ENCODE measurements at places on chromosomes 1 and 21.

DNA sequence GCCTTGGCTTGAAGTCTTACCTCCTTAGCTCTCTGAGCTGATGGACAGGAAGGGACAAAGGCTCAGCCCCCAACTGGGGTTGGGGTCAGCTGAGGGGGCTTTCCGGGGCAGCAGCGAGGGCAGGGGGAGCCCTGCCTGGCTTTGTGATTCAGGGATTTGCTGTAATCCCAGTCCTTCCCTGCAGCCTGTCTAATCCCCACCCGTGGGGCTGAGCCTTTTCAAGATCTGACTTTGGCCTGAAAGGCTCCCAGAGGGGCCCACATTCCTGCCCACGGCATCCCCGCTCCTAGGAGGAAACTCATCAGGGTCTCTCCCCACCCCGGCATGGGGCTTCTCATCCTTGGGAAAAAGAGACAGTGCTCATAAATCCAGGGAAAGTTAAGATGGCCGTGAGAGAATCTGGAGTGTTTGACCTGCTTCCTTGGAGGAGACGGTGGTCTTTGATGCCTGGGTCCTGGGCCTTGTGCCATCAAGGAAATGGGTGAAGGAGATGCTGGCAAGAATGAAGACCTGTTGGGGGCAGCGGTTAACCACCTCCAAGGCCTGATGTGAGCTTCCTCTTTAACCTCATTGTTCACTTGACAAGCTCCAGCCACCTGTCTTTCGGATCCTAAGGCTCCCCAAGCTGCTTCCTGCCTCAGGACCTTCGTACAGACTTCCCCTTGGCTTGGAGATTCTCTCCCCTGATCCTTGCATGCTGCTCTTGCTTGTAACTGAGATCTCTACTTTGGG lies 83.1 kb upstream of the WNT4 start:
- no peaks in the 10 kb centered on the region for H3K27me3 ChIP-seq
- DNase-seq = peak; percentile 48
- peaks cover 5% of the 10 kb centered on the region for H3K4me1 ChIP-seq
- no peak overlapping the region for H3K4me3 ChIP-seq
- no peak overlapping the region for H3K27ac ChIP-seq
- no peaks in the 10 kb centered on the region for H3K36me3 ChIP-seq

DNA sequence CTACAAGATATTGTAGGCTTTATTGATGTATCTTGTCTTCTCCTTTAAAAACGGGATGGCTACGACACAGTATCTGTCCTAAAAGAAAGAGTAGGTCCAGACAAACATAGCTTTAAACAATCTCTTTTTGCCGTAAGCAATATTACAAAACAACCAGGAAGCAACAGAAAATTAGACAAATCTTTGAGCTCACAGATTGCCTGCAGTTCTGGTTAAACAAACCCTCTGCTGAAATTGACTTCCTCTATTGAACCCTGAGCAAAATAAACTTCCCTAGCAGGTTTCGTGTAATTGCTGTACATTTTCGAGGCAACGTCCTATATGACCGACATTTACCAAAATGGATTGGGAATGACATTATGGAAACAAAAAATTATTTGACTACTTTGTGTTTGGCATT lies 50.6 kb downstream of the CHML start:
- H3K27me3 ChIP-seq = no peaks in the 10 kb centered on the region
- H3K4me1 ChIP-seq = no peaks in the 10 kb centered on the region
- H3K36me3 ChIP-seq = peaks cover 10% of the 10 kb centered on the region
- no peak overlapping the region for H3K4me3 ChIP-seq
- no peak for DNase-seq

DNA sequence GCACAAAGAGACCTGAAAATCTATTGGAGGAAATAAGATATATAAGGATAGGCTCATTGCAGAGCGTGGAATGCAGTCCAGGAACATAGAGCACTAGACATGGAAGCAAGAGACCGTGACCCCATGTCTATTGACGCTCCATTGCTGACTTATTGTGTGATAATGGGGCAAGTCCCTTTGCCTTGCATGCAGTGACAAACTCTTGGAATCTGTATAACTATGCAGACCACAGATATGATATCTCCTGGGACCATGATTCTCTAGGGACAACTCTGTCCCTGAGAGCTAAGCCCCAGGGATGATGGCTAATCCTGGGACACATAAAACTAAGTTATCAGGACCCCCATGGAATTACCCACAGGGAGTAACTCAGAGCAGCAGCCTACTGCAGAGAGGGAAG lies 73.1 kb upstream of the PRDX6 start:
- H3K27ac ChIP-seq = no peak overlapping the region
- H3K36me3 ChIP-seq = no peaks in the 10 kb centered on the region
- no peaks in the 10 kb centered on the region for H3K4me1 ChIP-seq
- DNase-seq = no peak
- H3K27me3 ChIP-seq = no peaks in the 10 kb centered on the region

GRCh38 chr1:16628361-16629111 lies 15.2 kb upstream of the NBPF1 start:
- H3K4me3 ChIP-seq = peak overlapping the region; percentile 5
- H3K27ac ChIP-seq = no peak overlapping the region

GRCh38 chr1:9691108-9691445 lies 39.5 kb downstream of the PIK3CD start:
- no peaks in the 10 kb centered on the region for H3K36me3 ChIP-seq
- H3K27ac ChIP-seq = no peak overlapping the region
- DNase-seq = no peak
- H3K4me1 ChIP-seq = peaks cover 10% of the 10 kb centered on the region

GRCh38 chr1:207081088-207081487 lies 7.6 kb upstream of the C4BPB start:
- H3K27me3 ChIP-seq = no peaks in the 10 kb centered on the region
- DNase-seq = no peak
- H3K27ac ChIP-seq = no peak overlapping the region

GRCh38 chr21:43937891-43938309 lies 72.9 kb downstream of the AGPAT3 start:
- H3K4me1 ChIP-seq = peaks cover 4% of the 10 kb centered on the region
- H3K36me3 ChIP-seq = no peaks in the 10 kb centered on the region
- no peak for DNase-seq
- no peaks in the 10 kb centered on the region for H3K27me3 ChIP-seq
- no peak overlapping the region for H3K27ac ChIP-seq
- no peak overlapping the region for H3K4me3 ChIP-seq

GRCh38 chr1:90782046-90782445 lies 64.9 kb upstream of the BARHL2 start:
- no peak for DNase-seq
- no peaks in the 10 kb centered on the region for H3K4me1 ChIP-seq
- no peak overlapping the region for H3K27ac ChIP-seq
- no peaks in the 10 kb centered on the region for H3K36me3 ChIP-seq

- no peak for DNase-seq
- H3K27me3 ChIP-seq = peaks cover 46% of the 10 kb centered on the region
- peaks cover 19% of the 10 kb centered on the region for H3K4me1 ChIP-seq
- no peak overlapping the region for H3K4me3 ChIP-seq
Observed at GRCh38 chr1:34749992-34750391, 4.9 kb upstream of the GJB5 start.

DNA sequence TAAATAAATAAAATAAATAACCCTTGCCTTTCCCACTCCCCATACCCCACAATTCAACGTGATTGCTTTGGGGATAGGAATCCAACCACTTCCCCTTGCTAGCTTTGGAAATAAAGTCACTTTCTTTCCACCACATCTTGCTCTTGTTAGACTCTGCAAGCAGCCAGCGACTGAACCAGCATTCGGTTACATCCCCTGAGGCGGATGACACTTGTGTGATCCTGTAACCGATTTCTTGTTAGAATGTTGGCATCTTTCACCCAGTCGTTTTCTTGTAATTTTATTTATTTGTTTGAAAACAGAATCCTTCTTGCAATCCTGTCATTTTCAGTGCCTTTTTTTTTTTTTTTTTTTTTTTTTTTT lies 1.6 kb upstream of the IFNGR2 start:
- H3K4me1 ChIP-seq = peaks cover 5% of the 10 kb centered on the region
- no peak overlapping the region for H3K4me3 ChIP-seq
- H3K36me3 ChIP-seq = peaks cover 6% of the 10 kb centered on the region
- H3K27ac ChIP-seq = no peak overlapping the region
- H3K27me3 ChIP-seq = no peaks in the 10 kb centered on the region

DNA sequence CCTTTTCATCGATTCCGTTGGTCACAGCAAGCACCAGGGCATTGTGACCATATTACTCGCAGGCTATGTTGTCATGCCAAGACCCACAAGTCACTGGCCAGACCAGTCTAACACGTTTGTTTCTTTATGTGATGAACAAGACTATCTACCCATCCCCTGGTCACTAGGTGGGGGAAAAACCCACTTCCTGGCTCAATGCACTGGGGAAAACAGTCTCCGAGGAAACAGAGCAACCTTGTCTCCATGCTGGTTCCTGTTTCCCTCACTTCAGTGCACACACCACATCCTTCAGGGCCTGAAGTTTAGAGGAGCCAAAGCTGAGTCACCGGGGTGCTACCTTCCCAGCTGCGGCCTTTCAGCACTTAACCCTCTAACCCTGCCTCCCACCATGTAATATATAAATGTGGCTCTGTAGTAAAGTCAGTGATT lies 20.9 kb downstream of the ERICH3 start:
- DNase-seq = no peak
- no peaks in the 10 kb centered on the region for H3K27me3 ChIP-seq
- H3K27ac ChIP-seq = no peak overlapping the region
- H3K36me3 ChIP-seq = no peaks in the 10 kb centered on the region

- no peaks in the 10 kb centered on the region for H3K27me3 ChIP-seq
- H3K36me3 ChIP-seq = no peaks in the 10 kb centered on the region
- no peak overlapping the region for H3K27ac ChIP-seq
- DNase-seq = no peak
- H3K4me1 ChIP-seq = no peaks in the 10 kb centered on the region
- H3K4me3 ChIP-seq = no peak overlapping the region
Observed at GRCh38 chr1:39648496-39648895, 9.1 kb upstream of the HEYL start.

DNA sequence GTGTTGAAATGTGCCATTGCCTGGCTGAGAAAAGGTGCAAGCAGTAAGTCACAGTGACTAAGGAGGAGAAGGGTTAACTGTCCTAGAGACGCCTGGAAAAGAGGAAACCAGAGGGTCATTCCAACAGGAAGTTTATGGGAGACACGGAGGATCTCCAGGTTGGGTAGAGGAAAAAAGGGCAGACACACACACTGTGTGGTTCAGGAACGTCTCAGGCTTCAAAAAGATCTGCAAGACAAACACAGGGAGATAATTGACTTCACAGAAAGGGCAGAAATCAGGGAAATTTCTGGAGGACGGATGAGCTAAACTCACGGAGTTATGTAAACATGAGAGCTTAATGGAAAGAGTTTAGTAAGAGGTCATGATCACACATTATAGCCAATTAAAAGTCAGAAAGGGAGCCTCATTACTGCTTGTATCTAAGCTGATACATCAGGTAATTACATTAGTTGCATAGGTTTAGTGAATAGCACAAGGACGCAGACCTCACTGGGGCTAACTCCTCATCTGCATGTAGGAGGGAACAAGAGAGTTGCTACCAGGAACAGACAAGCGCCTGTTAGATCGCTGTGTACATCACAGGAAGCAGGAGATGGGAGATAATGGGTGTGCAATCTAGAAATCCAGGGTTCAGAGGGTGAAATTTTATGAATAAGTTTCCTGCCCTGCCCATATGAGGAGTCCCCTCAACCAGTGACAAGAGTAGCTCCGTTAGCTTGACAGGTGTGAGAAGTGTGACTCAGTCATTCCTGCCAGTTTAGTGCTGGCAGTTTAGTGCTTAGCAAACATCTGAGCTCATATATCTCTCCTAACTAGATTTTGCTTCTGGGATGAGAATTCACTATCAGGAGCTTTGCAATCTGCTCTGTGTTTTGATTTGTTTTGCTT lies 96.6 kb upstream of the TNR start:
- H3K27me3 ChIP-seq = no peaks in the 10 kb centered on the region
- peaks cover 4% of the 10 kb centered on the region for H3K4me1 ChIP-seq
- no peak overlapping the region for H3K4me3 ChIP-seq

- H3K36me3 ChIP-seq = peaks cover 59% of the 10 kb centered on the region
- no peaks in the 10 kb centered on the region for H3K27me3 ChIP-seq
- no peak for DNase-seq
Observed at GRCh38 chr21:32347977-32348376, 44.8 kb downstream of the URB1 start.

Data from neuronal stem cell (in vitro differentiated cells).